ENCODE measurements at places on chromosomes 16 and 17. TPM values are rescaled to one million over a fixed set of nuclear protein-coding genes. Genes with fewer than 3 reads are reported as not detected.

Gene ZSWIM7
- 8.2 TPM for total RNA-seq

Gene HBM
- total RNA-seq = not detected

Gene ACE
- total RNA-seq = 0.46 TPM

- DNase-seq = no peak
These were observed 21.3 kb downstream of the CYLD start for GRCh38 chr16:50763211-50763610.

- DNase-seq = no peak
These were observed 28.4 kb downstream of the SBK1 start for GRCh38 chr16:28320741-28321140.

GRCh38 chr17:8162233-8162996, at the start of gene VAMP2:
TSS of gene VAMP2 (minus strand) at chr17:8162948. CDS start at chr17:8162879, 69 bp downstream.
- DNase-seq = no peak

GRCh38 chr17:8287651-8288335, 677 bp upstream of the RANGRF start:
- DNase-seq = no peak

DNA sequence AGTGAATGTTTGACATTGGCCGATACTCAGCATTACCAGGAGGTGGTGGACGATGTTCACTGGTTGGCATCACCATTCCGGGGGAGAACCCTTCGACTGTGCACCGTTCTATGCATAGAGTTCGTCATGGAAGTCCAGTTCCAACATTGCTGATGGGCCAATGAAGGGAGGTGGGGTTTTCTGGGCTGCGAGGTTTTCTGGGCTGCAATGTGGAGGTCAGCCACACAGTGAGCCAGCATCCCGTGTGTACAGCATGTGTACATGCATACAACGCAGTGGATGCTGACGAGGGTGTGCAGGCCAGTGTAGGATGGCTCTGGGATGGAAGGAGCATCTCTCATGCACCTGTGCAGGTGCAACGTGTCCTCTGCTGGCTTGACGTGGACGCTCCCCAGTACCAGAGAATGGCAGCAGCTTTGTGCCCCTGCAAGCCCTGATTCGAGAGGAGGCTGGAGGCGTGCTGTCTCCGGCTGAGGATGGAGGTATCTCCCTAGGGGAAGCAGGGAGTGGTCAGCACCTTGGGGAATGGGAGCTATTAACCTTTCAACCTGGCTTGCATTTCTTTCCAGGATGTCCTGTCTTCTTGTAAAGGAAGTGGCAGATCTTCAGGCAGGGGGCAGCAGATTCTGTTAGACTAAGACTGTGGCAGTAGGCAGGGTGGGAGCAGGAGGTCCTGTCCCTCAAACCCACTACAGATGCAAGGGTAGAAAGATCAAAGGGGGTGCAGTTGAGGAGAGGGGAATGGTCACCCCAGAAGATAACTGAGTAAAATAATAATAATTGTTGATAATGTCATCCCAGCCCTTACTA, 98.2 kb downstream of the CYLD start:
- DNase-seq = no peak

- peak; percentile 92 for DNase-seq
These were observed 29.9 kb upstream of the PRM1 start for GRCh38 chr16:11310997-11311561.

All from GM12878 (cell line).